ENCODE measurements at places on chromosomes 2 and 18. TPM values are rescaled to one million over a fixed set of nuclear protein-coding genes. Genes with fewer than 3 reads are reported as not detected.

- DNase-seq: no peak
Measured at GRCh38 chr2:238893349-238894000, 45.6 kb downstream of the TWIST2 start.

- DNase-seq: no peak
Measured at GRCh38 chr2:181998041-181998835, 12.6 kb downstream of the PPP1R1C start.

DNA sequence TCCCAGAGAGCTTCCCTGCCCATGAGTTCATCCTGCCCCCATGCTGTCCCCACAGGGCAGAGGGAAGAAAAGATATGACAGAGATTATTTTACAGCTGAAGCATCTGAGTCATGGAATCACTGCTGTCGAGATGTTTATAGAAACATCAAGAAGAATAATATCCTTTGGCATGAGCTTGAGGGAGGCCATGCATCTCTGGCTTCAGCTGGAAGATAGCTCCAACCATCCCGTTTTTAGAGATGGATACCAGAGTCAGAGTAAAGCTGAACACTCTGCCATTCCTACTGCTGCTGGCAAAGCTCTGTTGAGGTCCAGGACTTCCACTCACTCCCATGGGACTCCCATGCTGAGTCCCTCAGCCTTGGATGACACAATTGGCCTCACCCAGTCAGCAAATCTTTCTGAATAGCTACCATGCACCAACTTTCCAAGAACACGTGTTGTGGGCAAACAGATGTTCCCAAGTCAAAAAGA lies 167.8 kb downstream of the TTC32 start:
- no peak for DNase-seq

- DNase-seq: no peak
Measured at GRCh38 chr18:72375618-72376017, 168.5 kb downstream of the CBLN2 start.

GRCh38 chr18:76497021-76497420 lies 2.0 kb upstream of the ZNF516 start:
- no peak for DNase-seq

DNA sequence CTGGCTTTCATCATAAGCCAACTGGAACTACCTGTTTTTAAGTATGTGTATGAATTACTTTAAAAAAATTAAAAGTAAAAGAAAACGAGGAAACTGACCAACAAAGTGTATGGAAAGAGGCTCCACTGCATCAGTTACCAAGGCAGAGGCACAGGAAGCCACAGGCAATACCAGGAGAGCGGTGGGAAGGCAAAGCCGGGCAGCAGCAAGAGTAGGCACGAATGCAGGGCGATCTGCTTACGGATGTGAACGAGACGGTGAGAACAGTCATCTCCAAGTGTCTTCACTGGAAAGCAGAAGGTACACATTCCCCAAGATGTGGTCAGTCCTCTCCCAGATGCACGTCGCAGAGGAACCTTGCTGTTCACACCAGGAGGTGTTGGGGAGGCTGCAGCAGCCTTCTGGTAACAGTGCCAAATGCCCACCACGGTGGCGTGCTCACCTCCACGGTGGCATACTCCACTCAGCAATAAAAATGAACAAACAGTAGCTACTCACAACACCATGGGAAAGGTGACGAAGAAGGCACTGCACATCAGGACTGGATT lies 43.1 kb downstream of the HS6ST1 start:
- DNase-seq: no peak

DNA sequence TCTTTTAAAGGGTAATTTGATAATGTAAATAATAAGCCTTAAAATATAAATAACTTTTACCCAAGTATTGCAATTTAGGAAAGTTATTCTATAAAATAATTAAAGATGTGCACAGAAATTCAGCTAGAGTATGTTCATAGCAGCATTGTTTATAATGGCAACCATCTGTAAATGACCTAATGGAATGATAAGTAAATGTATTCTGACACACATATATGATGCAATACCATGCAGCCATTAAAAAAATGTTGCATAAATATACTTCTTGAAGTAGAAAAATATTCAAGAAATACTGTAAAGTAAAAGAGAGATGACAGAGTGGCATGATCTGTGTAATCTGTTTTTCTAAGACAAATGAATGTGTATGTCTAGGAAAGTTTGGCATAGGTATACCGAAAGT lies 545.7 kb downstream of the ZEB2 start:
- no peak for DNase-seq

DNA sequence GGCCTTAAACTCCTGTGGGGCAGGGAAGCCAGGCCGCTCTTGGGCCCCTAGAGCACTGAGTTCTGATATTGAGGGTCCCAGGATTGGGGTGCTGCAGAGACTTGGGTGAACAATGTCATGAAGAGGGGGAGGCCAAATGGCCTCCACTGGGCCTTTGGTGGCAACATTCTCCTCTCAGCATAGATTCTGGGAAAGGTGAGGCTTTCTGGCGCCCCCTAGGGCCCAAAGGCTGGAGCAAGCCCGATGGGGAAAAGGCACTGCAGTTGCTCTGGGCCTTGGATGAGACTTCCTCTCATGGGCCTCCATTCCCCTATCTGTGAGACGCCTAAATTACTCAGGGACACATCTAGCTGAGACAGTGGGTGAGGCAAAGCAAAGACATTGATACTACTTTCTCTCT lies 84.8 kb downstream of the ACAA2 start:
- no peak for DNase-seq

DNA sequence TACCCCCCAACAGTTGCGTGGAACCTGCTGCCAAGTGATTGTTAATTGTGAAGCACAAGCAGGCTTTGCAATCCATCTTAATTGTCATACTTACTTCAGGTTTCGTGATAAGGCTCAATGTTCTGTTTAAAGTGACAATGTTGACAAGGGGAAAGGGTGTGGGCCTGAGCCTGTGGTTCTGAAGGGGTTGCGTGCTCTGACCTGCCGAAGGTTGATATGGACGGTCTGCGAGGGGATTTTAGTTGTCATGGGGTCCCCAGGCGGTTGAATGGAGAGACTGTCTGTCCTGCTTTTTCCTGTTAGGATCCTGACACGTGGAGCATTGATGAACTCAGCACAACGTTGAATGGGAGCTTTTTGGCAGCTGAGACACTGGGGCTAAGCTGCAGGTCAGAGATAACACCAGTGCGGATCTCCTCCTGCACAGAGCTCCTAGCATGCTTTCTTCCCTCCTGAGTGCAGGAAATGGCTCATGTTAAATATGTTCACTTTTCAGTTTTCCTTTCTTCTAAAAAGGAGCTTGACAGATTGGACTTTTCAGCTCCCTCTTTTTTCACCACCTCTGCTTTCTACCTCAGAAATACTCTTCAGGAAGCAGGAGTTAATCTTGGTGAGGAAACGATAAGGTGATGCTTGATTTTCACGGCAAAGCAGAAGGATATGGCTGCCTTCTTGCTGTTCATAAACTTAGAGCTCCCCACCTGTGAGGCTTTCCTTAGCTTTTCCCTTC lies 62.9 kb upstream of the ZEB2 start:
- no peak for DNase-seq

- DNase-seq: no peak
Measured at GRCh38 chr2:120477831-120478481, 132.0 kb downstream of the INHBB start.

GRCh38 chr2:96763511-96764252 lies 3.0 kb downstream of the CNNM4 start:
- DNase-seq: peak; percentile 46

DNA sequence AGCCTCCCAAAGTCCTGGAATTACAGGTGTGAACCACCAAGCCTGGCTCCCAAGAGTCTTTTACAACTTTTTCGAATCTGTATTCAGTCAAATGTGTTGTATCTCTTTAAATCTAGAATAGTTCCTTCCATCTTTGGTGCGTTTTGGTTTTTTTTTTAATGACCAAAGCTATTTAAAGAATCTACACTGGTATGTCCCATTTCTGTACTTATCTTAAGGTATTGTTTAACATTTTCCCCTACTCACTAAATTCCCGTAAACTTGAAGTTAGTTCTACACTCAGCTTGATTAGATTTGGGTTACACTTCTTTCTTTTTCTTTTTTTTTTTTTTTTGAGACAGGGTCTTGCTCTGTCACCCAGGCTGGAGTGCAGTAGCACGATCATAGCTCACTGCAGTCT lies 63.8 kb downstream of the TMEM237 start:
- DNase-seq: no peak

- DNase-seq: no peak
Measured at GRCh38 chr2:78535395-78535794, 490.1 kb upstream of the REG3G start.

DNA sequence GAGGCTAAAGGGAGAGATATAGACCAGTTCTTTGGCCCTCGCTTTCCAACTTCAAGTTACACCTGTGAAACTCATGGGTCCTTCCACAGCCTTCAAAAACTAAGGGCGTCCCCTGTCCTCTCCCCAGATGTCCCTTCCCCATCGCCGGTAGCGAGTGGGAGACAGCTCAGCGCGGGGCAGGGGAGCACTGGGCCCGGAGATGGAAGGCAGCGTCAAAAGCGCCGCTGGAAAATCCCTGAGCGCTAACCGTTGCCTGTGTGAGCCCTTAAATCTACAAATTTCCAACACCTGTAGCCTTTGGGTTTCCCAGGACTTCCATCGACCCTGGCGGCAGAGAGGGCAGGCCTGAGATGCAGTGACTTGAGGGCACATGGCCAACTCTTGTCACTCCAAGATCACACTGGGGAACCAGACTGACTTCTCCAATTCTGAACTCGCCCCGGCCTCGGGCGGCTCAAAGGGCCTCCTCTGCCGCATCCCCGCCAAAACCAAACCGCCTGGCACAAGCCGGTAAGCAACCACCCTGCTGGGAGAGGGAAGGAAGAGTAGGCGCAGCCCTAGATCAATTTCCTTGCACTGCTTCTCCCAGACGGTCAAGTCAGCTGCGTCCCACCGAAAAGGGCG lies 879 bp upstream of the EPAS1 start:
- no peak for DNase-seq

- DNase-seq: no peak
Measured at GRCh38 chr2:9991221-9991620, 39.7 kb downstream of the GRHL1 start.

- no peak for DNase-seq
Measured at GRCh38 chr2:14702258-14702657, 69.7 kb downstream of the LRATD1 start.

- DNase-seq: no peak
Measured at GRCh38 chr2:112001942-112002341, 53.1 kb upstream of the TMEM87B start.

DNA sequence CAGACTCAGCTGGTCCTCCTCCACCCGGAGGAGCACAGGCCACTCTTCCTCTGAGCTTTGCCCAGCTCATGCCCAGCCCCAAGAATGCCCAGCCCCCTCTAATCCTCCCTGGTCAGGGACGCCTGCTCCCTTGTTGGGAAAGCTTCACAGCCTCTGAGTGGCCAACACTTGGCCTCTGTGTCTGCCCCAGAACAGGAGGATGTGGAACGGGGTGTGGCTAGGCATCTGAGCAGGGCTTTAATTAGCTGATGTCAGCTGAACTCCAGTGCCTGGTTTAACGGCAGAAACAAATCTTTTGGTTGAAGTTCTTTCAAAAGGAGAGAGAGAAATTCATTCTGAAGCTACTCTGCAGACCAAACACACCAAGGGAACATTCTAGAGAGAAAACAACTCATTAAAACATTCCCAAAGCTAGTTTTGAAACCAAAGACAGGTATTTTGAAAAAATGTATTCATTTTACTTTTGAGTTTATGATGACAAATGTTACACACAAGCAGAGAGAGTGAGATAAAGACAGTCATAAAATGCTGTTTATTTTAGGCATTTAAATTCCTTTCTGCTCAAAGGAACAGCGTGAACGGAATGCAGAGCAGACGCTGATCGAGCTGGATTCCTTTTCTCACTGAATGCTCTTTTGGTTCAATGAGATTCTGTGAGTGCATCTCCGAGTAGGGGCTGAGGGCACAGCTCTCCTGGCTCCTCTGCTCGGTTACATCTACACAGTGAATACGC lies 63.8 kb downstream of the RTP5 start:
- DNase-seq: no peak

DNA sequence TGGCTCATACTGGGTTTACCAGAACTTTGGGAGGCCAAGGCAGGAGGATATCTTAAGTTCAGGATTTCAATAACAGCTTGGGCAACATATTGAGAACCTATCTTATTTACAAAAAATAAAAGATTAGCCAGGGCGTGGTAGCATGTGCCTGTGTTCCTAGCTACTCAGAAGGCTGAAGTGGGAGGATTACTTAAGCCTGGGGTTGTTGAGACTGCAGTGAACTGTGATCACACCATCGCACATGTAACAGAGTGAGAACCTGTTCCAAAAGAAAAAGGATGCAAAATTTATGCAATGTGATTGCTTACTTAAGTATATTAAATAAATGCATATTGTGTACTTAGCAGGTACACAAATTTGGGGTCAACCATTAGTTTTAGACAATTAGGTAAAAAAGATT lies 768.9 kb upstream of the CDH7 start:
- no peak for DNase-seq

GRCh38 chr2:178782236-178782635 lies 25.0 kb downstream of the TTN start:
- no peak for DNase-seq

DNA sequence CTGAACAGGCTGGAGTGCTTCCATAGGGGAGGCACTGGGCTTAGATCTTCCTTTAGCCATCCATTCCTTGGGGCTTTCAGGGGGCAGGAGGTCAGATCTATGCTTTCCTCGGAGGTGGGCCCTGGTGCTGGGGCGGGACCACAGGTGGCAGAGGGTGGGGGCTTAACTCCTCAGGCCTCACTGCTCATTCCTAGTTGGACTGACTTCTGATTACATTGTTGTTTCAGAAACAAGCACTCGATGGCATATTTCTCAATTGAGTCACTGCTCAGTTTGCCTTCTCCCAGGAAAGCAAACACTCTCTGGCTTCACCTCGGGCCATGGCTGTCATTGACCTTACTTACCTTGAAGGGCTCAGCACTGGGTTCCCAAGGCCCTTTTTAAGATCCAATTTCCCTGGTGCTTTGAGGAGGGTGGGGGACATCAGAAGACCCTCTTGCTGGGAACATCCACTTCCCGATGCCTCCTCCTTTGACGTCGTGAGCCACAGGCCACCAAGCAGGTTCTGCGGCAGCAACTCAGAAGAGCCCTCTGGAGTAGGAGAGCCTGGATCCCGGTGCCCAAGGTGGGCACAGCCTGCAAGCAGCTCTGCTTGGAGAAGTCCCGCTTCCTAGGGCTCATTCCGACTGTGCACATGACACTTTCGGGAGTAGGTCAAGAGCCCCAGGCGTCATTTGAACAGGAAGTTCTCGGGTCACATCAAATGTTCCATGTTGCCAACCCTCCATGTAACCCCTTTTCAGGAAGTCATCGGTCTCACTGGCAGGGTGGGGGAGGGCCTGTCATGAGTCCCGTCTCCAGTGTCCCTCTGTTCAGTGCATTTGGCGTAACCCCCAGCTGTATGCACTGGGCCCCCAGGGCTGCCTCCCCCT lies 40.6 kb downstream of the SDC1 start:
- DNase-seq: no peak

The NR4A2 gene
- 177 TPM for polyA plus RNA-seq

The C2orf76 gene
- polyA plus RNA-seq: 6.9 TPM

The SNED1 gene
- 25.5 TPM for polyA plus RNA-seq

The FAM228A gene
- 0.07 TPM for polyA plus RNA-seq

The SCN9A gene
- polyA plus RNA-seq: 0.04 TPM

The SLC40A1 gene
- 0.20 TPM for polyA plus RNA-seq

The DNAH6 gene
- polyA plus RNA-seq: 0.01 TPM

The IL36A gene
- polyA plus RNA-seq: not detected

The ALK gene
- not detected for polyA plus RNA-seq

The RAPGEF4 gene
- 0.99 TPM for polyA plus RNA-seq

The SULT6B1 gene
- not detected for polyA plus RNA-seq

The WNT6 gene
- 2.0 TPM for polyA plus RNA-seq

The VAMP8 gene
- polyA plus RNA-seq: 68.7 TPM

The UGT1A1 gene
- polyA plus RNA-seq: not detected

Measured in B cell (primary cell).